ENCODE measurements at places on chromosomes 16 and 17.

- no peak for DNase-seq
Observed at GRCh38 chr17:61388561-61389356, 10.9 kb upstream of the TBX2 start.

GRCh38 chr16:82703161-82703560 is 76.4 kb downstream of the CDH13 start:
- DNase-seq: no peak

DNA sequence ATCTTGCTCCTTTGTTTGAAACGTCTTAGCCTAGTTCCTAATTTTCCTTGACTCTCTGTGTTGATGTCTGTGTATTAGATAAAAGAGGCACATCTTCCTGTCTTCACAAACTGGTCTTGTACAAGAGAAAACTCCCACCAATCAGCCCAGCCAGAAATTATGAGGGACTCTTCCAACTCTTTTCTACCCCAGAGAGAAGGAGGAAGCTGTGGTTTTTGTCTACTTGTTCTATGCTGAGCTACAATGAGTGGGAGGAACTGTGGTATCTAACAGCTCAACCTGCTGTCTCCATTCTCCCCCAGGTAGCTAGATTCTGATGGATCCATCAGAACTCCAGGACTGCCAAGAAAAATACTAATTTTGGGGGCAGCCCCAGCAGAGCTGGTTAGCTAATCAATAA is 392.5 kb downstream of the HS3ST3B1 start:
- no peak for DNase-seq

DNA sequence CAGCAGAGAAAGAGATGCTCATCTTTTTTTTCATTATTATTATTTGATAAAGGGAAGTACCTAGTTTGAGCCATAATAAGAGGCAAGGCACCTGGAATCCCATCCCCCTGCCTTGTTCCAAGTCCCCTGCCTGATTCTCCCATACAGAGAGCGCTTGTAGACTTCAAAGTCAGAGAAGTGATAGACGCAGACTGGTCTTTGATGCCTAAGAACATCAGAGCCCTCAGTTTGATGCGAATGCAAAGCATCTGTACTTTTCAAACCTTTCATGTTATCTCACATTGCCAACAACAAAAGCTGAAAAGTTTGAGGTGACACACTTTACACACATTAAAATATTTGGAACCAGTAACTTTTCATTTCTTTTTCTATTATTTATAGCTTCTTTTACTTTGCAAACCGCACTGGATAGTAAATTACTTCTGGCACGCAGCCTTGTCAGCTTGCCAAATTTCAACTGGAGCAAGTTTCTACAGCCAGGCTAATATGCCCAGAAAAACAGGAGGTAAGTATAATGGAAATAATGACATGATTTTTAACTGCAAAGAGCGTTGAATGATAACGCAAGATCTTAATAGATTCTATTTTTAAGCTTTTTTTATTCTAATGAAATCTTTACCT is 5.9 kb upstream of the UTP6 start:
- no peak for DNase-seq

- no peak for DNase-seq
Observed at GRCh38 chr17:75550139-75550465, 24.6 kb downstream of the LLGL2 start.

DNA sequence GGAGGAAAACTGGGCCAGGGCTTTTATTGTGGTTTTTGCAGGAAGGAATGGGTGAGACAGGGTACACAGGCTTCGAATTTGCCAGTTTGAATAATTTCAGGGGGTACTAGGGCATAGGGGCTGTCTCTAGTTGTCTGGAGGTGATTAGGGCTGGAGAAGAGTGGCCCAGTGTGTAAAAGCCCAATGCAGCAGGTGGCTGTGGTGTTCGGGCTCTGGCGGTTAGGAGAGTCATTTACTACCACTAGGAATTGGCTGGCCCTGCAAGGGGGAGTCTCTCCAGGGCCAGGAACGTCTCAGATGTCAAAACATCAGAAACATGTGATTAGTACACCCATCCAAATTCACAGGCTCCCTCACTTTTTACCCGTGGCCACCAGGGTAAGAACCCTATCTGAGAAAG is 50.3 kb downstream of the GINS3 start:
- DNase-seq: no peak

- no peak for DNase-seq
Observed at GRCh38 chr16:1712791-1713261, 6.8 kb downstream of the MAPK8IP3 start.

DNA sequence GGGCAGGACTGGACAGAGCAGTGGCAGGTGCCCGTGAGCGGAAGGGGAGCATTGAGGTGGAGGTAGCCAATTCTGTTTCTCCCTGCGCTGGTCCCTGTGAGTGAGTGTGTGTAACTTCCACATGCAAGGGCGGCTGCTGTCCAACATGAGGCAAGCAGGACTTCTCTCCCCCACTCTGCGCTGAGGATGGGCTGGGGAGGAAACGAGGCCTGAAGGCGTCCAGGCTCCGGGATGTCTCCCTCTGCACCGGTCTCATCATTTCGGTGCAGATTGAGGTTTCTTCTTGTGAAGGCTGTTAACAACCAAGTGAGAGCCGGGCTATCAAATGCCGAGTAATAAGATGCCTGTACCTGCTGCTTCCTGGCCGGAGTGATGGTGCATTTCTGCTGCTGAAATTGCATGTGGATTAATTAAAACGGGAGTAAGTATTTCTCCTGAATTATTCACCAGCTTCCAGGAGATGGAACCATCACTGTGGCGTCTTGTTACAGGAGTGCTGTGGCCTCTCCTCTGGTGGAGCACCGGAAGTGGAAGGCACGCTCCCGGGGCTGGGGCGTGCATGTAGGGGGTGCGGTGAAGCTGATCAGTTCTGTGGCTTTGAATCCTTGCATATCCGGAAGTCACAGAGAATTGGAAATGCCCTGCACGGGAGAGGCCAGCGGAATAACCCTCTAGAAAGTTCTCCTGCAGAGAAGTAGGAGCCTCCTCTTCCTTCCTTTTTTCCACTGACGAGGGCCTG is 41.7 kb upstream of the MGAT5B start:
- DNase-seq: no peak

Measured in SK-N-MC (cell line).